SK-MEL-5 (cell line): ENCODE measurements at places on chromosomes 6 and 20. TPM values are rescaled to one million over a fixed set of nuclear protein-coding genes. Genes with fewer than 3 reads are reported as not detected.

The PAX1 gene
- total RNA-seq, result not detected in 2 replicates

The TMEM244 gene
- total RNA-seq, result not detected in 2 replicates

The AGER gene
- total RNA-seq, result 0.35 and 0.85 TPM in 2 replicates

The TEAD3 gene
- 1.8 and 2.7 TPM in 2 replicates for total RNA-seq

The FAM209B gene
- total RNA-seq, result not detected in 2 replicates

DNA sequence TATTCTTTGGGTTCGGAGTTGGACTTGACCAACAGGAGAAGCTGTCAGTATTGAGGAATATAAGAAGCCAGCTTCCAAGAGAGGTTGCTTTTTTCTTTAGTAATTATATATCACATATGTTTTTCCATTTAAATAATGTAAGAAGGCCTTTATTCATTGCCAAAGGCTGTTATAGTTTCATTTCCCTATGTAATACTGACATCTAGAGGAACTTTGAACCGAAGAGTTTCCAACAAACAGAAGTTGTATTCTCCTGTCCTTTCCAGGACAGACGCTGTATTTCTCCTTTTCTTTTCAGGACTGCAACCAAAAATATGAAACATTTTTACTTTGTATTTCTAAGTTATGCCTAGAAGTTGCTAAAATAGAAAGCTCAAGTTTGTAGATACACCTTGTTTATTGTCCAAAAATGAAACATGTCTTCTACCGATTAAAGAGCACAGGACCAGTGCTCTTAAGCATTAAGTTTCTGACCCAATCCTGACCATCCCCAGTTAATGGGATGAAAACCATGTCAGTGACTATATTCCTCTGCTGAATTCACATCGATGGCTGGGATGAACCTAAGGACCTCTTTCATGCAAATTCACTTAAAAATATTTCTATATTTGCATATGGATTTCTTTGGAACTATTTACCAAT, 55.1 kb downstream of the MYLK4 start:
- DNase-seq, result peak; percentile 78

DNA sequence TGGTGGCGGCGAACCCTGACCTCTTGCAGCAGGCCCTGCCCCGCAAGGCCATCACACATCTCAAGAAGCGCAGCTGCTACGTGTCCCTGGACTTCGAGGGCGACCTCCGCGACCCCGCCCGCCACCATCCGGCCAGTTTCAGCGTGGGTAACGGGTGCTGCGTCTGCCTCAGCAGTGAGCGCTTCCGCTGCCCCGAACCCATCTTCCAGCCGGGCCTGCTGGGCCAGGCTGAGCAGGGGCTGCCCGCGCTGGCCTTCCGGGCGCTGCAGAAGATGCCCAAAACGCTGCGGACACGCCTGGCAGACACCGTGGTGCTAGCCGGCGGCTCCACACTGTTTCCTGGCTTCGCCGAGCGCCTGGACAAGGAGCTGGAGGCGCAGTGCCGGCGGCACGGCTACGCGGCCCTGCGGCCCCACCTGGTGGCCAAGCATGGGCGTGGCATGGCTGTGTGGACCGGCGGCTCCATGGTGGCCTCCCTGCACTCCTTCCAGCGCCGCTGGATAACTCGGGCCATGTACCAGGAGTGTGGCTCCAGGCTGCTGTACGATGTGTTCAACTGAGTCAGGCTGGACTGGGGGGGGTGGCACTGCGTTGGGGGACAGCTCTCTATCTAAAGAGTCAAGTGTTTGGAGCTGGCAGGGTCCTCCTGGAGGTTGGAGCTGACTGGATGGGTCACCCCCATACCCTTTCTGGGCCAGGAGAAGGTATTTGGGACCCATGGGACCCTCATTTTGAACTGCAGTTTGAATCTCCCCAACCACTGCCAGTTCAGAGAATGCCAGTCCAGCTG, 1.1 kb downstream of the ACTL10 start:
- DNase-seq, result no peak

GRCh38 chr20:63116412-63117106, 99.4 kb downstream of the YTHDF1 start:
- no peak for DNase-seq

GRCh38 chr6:103819509-103819908, 1040.2 kb downstream of the HACE1 start:
- DNase-seq, result no peak

DNA sequence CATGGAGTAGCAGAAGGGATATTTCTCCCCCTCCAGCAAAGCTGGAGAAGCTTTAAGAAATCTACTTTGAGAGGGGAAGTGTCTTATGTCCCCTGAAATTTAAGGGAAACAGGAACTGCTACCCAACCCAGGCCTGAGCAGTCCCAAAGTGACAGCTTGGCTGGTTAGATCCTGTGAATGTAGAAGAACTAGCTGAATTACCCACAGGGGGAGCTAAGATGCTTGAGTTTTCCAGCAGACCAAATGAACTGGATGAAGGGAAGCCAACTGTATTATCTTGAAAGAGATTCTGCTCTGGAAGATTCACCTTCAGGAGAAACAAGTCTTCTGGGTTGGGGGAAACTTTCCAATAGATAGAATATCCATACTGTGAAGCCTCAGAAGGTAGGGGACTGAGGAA, 303.3 kb upstream of the MMS22L start:
- DNase-seq, result peak; percentile 46

DNA sequence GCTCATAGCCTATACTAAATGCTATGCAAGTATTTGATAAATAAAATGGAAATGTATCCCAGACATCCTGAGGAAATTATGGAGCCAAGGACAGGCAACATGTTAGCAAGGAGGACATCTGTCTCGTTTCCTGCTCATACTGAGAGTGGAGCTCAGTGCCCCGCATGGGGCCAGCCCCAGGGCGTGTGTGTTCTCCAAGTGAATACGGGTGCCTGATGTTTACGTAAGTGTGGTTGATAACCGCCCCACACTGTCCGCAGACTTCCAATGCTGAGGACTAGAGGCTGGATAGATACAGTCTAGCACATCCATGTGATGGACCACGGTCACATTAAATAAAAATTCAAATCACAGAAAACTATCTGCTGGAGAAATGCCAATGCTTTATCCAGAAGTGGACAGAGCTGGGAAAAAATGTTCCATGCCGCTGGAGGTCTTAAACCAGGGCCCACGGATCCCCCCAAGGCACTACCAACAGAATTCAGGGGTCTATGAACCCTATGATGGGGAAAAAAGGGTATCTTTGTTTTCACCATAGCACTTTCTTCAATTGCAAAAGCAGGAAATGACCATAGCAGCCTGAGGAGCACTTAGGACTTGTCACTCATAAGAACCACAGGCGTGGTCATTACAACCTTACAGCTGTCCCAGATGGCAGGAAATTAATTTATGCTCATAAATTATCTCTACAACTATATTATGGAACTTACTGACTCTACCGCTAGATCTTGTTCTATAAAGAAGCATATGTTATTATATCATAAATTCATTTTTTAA, 24.9 kb downstream of the TGM2 start:
- peak; percentile 24 for DNase-seq

DNA sequence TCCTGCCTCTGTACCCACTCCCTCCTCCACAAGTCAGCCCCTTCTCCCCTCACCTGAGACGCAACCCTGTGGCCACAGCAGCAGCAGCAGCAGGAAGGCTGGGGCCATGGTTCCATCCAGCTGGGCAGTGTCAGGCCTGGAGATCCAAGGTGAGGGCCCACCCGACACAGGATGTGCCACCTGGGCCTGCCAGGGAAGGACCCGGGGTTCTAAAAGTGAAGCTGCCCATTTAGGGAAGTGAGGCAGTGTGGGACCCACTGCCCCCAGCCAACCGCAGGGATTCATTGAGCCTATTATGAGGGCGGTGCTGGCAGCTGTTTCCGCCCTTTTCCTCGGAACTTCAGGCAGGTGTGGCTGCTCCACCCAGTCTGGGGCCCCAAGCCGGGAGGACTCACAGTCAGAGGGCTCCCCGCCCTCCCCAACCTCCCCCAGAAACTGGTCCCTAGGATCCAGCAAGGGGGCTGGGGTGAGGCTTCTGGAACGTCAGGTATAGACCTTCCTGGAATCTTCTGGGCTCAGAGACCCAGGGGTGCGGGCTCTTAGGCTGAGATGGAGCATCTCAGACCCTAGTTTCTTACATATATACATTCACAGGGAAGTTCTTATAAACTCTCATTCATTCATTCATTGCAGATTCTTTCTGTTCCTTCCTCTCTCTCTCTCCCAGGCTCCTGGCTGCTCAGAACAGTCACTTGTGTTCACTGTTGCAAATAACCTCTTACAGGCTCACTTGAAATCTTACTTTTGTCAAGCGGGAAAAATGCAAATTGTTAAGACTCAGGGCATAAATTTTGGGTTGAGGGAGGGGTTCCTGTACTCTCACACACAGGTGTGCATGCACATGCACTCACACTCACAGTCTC, at the start of gene TREML2:
TREML2 (minus strand) TSS at position 249 of the 863 bp plus-strand sequence; CDS start at position 108, 141 bp downstream.
- DNase-seq, result no peak

- DNase-seq, result no peak
These were observed 195.1 kb downstream of the HDGFL1 start for GRCh38 chr6:22764496-22764895.

DNA sequence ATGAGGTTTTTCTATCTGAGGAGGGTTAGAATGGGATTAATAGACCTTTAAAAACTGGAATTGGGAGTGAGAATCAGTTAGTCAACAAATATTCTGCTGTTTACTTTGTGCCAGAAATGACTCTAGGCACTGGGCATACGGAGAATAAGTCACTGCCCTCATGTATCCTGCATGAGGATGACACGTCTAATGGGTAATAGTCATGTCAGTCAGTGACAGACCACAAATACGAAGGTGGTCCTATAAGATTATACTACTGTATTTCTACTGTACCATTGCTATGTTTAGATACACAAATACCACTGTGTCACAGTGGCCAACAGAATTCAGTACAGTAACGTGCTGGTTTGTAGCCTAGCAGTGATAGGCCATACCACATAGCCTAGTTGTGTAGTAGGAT, 30.7 kb downstream of the ZFAND3 start:
- no peak for DNase-seq

GRCh38 chr20:22723659-22724058, 139.3 kb upstream of the FOXA2 start:
- no peak for DNase-seq

GRCh38 chr6:1622851-1623768, 13.4 kb downstream of the FOXC1 start:
- DNase-seq, result no peak

DNA sequence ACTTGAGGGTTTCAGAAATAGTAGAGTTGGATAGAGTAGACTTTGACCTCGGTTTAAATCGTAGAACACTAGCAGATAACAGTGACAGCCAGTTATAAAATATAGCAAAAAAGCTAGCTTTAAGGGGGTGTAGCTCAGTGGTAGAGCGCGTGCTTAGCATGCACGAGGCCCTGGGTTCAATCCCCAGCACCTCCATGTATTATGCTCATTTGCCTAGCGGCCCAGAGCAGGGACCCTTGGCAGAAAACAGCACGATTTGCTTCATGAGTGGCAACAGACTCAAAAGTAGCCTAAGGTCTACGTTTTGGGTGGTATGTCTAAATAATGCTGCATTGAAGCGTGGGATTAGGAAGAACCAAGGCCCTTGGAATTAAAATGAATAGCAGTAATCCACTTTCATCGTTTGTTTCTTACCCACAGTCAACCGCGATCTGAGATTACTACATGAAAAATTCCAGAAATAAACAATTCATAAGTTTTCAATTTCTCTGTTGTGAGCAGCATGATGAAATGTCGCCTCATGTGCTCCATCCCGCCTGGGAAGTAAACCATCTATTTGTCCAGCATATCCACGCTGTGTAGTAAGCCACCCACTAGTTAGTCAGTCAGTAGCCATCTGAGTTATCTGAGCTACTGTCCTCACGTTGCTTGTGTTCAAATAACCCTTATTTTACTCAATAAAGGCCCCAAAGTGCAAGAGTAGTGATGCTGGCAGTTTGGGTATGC, 184.9 kb downstream of the GPX5 start:
- DNase-seq, result peak; percentile 92

DNA sequence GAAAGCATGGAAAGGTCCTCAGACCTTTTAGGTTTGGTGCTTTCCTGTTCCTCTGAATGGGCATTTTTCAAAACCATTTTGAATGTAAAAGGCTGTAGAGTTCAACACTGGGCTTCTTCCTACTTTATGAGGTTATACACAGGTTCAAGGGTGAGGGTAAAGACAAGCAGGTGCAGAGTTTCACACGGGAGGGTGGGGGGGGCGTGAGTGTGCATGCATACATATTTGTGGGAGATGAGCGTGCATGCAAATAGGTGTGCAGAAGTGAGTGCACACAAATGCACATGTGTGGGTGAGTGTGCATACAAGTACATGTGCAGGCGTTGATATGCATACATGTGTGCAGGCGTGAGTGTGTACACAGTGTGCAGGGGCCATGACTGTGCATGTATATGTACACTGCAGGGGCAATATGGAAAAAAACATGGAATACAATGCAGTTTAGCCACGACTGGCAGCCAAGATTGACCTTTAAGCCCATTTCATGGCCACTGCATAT, 183.1 kb downstream of the GMPR start:
- no peak for DNase-seq

DNA sequence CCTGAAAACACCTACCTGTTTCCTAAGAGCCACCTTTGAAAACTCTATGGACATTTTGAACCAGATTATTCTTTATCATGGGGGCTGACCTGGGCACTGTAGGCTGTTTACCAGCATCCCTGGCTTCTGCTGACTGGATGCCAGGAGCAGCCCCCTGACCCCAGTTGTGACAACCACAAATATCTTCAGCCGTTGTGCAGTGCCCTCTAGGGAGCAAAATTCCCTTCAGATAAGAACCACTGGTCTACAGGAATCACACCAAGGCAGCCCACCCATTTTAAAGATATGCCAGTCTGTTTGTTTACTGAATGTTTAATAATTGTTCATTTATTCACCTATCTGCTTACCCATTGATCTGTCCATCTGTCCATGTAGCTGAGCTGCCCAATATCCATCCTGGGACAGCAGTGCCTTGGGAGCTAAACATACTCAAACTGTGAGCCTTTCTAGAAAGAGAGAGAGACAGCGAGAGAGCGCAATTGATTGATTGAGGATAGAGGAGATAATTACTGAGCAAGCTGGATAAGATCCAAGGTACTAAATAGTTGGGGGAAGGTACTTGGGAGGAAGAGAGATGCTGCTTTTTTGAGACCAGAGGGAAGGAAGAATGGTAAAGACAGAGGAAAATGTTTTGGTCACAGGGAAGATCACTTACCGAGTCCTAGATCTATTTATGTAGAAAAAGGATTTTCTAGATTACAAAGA, 276.8 kb downstream of the NRN1 start:
- DNase-seq, result no peak

- peak; percentile 71 for DNase-seq
These were observed 26.6 kb downstream of the NSFL1C start for GRCh38 chr20:1440024-1440423.

DNA sequence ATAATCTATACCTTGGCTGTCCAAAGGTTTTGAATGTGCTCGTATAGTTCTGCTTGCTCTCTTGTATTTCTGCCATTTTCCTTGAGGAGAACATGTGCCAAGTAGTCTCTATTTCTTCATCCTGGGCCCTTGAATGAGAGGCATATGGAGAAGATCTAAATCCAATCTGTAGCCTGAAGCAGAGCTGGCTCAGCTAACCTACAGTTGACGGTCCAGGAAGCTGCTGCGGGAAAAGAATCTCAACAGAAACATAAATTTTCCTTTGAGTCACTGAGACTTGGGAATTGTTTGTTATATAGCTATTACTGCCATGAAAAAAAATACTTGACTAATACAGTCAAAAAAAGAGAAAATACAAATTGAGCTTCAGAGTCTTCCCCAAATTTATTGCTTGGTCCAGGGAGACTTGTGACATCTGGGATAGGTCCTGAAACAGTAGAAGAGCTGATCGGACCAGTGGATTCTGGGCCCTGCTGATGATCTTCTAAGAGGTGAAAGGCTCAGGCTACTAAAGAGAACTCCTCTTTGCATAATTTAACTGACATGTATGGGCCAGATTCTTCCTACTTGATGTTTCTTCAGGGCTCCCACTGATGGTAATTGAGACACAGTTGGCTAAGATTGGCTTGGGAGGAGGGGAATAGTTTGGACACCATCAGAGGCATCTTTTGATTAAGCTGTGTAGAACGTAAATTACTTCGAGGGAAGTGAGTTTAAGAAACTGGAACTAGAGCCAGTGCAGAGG, 29.9 kb upstream of the PLCB4 start:
- no peak for DNase-seq
